Left cardiac atrium (tissue), 4 donors: ENCODE measurements at places on chromosomes 13 and 19. TPM values are rescaled to one million over a fixed set of nuclear protein-coding genes. Genes with fewer than 3 reads are reported as not detected.

COL5A3 gene
- total RNA-seq: 23.9 TPM

ZNF772 gene
- total RNA-seq: 13.3 TPM

ZNF560 gene
- total RNA-seq: not detected

CLEC17A gene
- not detected for total RNA-seq

LPAR6 gene
- 13.5 TPM for total RNA-seq
